ENCODE measurements at places on chromosomes 6 and 20.

- DNase-seq: peak; percentile 23
These were observed 5.1 kb downstream of the LZTS3 start for GRCh38 chr20:3168079-3168828.

GRCh38 chr6:134550604-134551003 is 232.7 kb upstream of the SGK1 start:
- no peak for DNase-seq

DNA sequence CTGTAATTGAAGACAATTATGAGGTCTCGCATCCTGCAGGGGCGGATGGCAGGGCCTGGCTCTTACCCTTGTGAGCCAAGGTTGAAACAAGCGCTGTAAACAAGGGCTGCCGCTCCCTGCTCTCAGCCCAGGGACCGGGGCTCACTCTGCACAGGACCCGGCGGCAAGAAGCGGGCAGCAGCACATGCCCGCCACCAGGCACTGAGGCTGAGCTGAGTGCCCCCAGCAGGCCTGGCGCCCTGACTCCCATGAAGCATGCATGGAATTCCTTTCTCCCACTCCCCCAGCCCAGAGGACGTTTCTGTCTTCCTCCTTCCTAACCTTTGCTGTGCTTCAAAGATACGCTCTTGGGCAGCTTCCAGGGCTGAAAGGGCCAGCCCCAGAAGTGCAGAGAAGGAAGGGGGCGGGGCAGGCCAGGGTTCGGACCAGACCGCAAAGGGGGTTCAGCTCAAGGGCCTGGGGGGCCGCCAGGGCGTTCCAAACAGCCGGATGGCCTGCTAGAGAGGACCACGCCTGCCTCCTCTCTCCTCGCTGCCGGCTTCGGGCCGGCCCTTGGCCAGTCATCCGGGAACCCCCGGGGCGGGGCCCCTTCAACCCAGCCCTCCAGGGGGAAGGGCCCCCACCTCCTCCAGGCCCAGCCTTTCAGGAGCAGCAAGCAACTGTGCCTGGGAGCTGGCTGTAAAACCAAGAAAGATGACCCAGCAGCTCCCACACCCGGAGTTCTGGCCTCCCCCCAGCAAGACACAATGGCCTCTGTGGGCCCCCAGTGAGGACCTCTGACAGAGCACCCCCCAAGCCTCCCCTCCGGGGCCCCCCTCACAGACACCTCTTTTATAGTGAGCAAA is 109.9 kb downstream of the NOL4L start:
- no peak for DNase-seq

DNA sequence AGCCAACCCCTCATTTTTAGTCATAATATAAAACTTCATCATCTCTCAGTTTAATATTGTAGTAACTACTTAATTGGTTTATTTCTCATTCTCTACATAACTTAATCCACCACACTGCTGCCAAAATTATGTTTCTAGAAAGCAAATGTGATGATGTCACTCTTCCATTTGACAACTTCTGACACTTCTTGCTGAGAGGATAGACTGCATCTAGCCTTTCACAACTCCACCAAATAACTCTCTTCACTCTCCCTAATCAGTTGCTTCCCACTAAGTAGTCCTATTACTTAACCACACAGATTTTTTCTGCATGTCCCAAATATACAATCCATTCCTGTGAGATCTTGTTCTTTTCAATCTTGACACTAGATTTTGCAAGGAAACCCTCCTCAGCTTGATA is 951.3 kb downstream of the EPHA7 start:
- no peak for DNase-seq

GRCh38 chr6:143885116-143885515 is 20.8 kb downstream of the ZC2HC1B start:
- no peak for DNase-seq

- peak; percentile 6 for DNase-seq
These were observed 4.3 kb upstream of the SYNDIG1 start for GRCh38 chr20:24465159-24465558.

DNA sequence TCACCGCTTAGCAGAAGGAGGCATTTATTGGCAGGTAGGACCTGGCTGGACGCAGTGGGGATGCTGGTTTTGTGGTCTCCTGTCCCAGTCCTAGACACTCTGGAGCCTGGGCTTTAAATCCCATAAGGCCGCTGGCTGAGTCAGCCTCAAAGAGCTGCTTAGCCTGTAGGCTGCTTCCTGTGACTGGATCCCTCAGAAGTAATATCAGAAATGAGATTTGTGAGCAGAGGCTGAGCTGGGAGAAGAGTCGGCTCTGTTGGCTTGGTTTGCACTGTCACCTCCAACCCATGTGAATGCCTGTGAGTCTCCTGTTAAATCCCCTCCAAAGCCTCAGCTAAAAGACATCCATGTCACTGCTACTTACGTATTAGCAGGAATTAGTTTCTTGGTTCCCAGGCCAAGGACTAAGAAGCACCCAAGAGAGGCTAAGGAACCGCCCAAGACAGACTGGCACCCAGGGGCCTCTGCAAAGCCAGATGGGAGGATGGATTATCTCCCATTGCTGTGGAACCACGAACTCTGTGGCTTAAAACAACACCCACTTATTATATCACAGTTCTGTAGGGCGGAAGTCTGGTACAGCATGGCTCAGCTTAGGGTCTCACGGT is 289.4 kb downstream of the CDC5L start:
- DNase-seq: peak; percentile 99

Data from NCI-H82 (cell line).